ENCODE measurements at places on chromosomes 13 and 19.

GRCh38 chr19:50792272-50793250, 2.3 kb downstream of the ACP4 start:
- DNase-seq: no peak

GRCh38 chr13:97002581-97002980, 8.3 kb upstream of the OXGR1 start:
- DNase-seq: no peak

GRCh38 chr13:28346154-28346553, 148.8 kb downstream of the FLT1 start:
- peak; percentile 77 for DNase-seq

- DNase-seq: no peak
Observed at GRCh38 chr19:20964798-20965197, 41.7 kb downstream of the ZNF85 start.

GRCh38 chr13:41670873-41671443, 213.6 kb downstream of the RGCC start:
- peak; percentile 22 for DNase-seq

DNA sequence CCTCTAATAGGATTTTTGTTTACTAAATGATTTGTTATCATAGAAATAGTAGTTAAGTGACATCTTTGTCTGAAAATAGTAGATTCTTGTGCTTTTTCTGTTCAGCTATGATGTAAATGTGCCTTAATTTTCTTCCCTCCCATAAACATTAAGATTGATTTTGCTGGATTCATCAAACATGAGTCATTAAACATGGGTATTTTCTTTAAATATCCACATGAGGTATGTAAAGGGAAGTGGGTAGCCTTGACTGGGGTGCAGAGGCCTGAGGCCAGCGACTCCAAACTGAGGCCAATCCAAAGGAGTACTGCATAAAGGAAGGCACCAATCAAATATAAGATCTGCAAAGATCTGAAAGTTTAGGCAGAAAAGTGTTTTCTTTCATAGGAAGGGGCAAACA, 3.7 kb downstream of the ZNF136 start:
- peak; percentile 46 for DNase-seq

DNA sequence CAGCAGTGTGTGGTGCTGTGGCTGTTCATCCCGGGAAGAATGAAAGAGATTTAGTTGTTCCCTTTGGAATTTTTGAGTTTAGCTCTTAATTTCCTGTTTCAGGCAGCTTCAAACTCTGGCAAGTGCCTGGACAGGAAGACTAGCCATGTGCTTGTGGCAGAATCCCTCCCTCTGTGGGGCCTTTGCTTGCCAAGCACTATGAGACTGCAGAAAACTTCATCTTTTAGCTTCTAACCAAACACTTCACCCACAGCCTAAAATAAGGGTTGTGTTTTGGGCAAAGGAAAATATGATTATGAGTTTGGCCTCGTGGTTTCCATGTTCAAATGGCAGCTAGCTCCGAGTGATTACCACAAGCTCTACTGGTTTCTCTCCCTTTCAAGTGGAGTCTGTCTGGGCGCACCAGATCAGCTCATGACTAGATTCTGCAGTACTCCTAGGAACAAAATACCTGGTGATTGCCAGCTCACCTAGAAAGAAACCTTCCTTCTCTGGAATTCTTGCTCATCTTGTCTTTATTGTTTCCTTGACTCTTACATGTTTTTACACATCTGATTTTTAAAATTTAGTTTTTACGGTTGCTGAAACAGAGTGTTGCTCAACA, 707.5 kb downstream of the SLITRK6 start:
- peak; percentile 1 for DNase-seq

GRCh38 chr13:77502104-77502720, 33.3 kb upstream of the SCEL start:
- no peak for DNase-seq

GRCh38 chr19:55958356-55958755, 10.7 kb downstream of the NLRP8 start:
- DNase-seq: no peak

DNA sequence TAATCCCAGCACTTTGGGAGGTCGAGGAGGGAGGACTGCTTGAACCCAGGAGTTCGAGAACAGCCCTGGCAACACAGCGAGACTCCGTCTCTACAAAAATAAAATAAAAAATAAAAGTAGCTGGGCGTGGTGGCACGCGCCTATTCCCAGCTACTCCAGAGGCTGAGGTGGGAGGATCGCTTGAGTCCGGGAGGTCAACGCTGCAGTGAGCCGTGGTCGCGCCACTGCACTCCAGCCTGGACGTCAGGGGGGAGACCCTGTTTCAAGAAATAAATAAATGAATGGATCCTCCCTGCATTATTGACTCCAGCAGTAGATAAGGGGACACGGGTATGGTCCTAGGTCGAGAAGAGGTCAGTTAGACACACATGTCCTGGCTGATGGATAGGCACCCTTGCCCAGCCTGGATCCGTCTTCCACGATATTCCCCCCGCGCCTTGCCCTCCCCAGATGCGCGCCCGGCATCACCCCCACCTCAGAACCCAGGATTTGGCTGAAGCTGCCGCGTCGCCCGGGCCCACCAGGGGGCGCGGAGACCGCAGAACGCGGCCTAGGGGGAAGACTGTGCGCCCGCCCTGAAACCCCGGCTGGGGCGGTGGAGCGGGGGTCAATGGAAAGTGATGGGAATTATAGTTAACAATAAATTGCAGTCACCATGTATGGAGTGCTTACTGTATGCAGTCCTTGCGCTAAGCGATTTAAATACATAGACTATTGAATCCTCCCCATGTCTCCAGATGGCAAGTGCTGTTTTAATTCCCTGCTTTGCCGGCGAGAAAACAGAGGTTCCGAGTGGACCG, 2.1 kb upstream of the HOOK2 start:
- peak; percentile 75 for DNase-seq

DNA sequence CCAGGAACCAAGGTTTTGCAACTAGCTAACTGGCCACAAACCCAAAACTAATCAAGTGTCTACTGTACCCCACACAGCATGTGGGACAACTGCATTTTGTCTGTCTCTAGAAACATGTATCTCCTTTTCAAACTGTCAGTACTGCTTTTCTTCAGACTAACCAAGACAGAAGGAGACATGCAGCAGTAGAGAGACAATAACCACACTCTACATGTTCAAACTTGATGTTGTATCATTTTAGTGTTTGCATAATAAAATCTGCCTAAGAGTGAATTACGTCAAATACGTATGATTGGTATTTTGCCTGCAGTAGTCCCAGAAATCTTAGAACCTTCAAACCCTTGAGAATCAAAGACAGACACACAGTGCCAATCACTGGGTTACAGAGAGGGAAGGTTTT, 22.0 kb upstream of the FREM2 start:
- DNase-seq: no peak

- no peak for DNase-seq
Observed at GRCh38 chr19:17602217-17602616, 46.8 kb downstream of the COLGALT1 start.

GRCh38 chr13:98020271-98020670, 66.8 kb downstream of the IPO5 start:
- DNase-seq: no peak

DNA sequence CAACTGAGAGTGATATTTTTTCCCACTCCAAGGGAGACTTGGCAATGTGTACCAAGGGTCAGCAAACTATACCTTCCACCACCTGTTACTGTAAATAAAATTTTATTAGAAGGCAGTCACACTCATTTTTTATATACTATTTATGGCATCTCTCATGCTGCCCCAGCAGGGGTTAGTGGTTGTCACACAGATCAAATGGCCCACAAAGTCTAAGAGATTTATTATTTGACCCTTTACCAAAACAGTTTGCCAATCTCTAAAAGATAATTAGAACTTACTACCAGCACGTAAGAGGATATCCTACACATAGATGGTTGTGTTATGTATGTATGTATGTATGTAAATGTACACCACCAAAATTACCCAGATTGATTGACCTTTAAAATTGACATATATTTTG, 185.1 kb downstream of the PRR20E start:
- DNase-seq: no peak

- DNase-seq: peak; percentile 1
Observed at GRCh38 chr13:51000571-51001260, 91.1 kb downstream of the RNASEH2B start.

GRCh38 chr13:39512687-39513086, 90.3 kb downstream of the LHFPL6 start:
- no peak for DNase-seq

- DNase-seq: no peak
Observed at GRCh38 chr13:74015137-74015536, 119.1 kb downstream of the KLF12 start.

DNA sequence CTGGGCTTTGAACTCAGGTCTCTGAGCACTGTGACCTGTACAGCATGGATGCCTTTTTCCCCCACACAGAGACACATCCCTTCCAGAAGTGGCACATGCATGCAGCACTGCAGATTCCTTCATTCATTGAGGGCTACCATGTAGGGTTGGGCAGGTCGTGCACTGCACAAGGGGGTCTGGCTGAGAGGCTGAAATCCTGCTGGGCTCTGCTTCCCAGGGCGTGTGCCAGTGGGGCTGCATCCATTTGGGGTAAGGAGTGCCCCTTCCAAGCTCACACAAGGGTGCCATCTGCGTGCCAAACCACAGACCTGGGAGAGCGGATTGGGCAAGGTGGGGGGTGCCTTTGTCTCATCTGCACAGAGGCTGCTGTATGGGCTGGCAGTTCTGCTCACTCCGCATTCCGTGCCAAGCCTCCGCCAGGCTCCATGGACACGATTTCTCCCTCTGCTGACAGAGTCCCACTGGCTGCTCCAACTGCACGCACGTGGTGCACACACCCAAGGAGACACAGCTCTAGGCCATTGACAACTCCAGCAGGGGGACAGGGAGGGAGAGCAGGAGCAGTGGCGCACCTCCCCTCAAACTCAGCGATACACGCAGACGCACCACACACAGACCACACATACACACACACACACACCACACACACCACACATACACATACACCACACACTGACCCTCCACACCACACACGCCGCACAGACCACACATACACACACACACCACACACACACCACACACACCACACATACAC, 4.5 kb upstream of the SHISA7 start:
- peak; percentile 54 for DNase-seq

DNA sequence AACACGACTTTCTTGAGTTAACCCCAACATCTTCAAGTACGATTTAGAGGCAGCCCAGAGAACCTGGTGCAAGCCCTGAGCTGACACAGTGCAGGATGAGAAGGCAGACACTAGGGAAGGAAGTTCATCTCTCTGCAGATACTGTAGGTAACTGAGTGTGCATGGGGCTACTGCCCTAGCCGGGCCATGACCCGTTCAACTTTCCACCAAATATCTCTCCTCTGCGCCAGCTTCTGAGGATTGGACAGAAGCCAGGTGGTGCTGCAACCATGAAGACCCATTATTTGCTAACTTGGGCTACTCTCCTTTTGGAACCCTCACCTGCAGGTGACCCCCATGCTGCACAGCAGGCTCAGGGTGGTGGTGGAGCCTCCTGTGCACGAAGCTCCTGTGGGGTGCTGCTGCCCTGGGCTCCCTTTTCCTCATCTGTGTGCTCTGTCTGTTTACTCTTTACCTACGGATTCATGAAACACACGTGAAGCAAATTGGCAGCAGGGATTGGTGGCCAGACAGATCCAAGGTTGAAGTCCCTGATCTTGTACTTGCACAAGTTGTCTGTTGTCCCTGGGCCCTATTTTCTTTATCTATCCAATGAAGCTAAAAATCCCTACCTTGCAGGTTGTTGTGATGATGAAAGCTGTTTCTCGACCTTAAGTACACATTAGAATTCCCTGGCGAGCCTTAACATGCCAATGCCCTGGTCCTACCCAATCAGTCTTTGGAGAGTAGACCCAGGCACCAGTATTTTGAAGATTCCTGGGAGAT, 227.8 kb downstream of the LACC1 start:
- DNase-seq: no peak

DNA sequence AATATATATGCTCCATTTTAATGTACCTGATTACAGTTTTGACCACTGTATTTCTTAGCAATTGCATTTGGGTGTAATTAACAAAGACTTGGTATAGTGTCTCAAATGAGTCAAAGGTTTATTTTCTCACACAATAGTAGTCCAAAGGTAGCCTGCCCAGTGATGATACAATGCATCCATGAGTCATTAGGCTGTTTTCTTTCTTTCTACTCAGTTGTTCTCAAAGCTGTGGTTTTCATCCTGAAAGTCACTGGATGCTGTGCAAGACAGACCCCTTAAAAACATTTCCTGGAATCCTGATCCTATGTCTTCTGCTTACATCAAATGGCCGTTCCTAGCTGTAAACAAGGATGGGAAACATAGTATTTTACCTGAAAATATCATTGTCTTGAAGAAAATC, 651.2 kb upstream of the MIR17HG start:
- peak; percentile 8 for DNase-seq

DNA sequence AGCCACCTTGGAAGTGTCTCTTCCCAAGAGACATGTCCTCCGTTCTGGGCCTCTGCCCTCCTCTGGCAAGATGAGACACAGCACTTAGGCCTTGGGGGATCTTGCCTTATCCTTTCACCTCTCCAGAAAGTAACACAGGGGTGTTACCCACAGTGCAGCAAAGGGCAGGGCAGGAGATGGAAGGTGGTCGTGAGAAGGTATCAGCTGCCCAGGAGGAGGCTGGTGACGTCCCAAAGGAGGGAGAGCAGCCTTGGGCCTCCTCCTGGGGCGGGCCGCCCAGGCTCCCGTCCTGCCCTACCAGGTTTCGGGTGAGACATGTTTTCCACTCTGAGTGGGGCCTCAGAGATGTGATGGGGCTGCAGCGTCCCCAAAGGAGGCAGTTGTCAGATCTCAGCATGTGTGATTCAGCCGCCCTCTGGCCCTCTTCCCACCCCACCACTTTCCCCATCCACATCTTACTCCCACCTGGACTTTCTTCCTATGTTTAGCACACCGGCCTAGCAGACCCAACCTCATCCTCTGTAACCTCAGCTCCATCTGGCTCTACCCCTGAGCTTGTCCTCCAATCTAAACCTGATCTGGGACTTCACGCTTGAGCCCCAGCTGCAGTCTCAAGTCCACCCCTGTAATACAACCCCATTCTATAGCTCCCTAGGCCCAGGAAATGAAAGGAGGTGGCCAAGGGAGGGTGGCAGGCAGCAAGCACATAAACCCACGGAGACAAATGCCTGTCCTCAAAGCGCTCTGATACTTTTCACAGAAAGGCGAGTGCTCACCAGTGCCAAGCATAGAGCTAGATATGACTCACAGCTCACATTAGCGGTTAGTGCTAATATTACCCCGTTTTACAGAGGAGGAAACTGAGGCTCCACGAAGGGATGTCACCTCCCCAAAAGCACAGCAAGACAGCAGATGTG, 9.3 kb downstream of the POU2F2 start:
- DNase-seq: no peak

GRCh38 chr13:33213797-33214196, 71.8 kb downstream of the STARD13 start:
- no peak for DNase-seq

DNA sequence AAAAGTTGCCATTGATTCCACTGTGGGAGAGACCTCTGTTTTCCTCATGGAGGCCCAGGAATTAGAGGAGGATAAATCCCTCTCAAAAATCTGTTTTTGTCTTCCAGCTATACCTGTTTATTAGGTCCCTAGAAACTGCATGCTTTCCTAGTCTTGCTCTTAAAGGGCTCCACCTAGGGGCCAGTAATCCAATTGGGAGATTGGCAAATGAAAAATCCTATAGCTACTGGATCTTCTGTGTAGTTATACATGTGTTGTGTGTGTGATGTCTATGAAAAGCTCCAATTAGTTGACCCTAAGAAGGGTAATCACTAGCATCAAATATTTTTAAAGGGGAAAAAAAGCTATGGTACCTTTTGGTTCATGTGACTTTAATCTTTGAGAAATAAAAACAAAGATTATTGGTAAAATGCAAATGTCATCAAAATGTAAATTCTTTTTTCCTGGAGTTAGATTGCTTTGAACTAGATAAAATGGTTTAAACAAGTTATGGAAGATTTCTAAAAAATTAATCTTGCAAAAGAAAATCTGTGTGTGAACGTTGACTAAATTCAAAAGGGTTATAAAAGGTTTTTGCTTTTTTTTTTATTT, 63.4 kb upstream of the C1QTNF9B start:
- peak; percentile 54 for DNase-seq
